ENCODE measurements at places on chromosomes 12 and 14. TPM values are rescaled to one million over a fixed set of nuclear protein-coding genes. Genes with fewer than 3 reads are reported as not detected.

DNA sequence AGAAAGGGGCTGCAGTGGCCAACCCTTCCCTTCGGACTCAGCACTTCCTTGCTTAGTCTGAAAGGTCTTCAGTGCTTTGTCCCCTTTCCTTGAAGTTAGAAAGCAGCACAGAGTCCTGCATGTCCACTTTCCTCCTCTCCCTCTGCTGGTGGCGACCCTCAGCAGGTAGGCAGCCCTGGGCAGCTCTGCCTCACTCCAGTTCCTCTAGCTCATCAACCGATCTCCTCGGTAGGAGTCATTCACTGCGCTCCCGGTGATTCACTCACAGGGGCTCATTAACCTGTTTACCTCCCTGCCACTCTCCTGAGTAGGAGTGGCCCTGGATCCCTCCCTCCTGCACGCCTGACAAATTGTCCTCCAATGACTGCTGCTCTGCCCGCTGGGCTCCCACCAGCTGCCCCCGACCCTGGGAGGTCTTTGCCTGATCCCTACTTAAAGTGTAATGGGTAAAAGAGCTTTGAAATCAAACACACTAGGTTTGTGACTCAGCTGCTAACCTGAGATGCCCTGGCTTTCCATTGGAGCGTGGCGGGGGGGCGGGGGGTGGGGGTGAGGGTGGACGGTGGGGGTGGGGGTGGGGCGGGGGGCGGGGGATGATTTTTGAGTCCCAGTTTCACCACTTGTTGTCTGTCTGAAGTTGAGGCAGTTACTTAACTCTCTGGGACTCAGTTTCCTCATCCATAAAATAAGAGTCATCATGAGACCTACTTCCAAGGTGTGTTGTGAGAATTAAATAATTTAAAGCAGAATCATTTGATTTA, 4.2 kb downstream of the SCNN1A start:
- no peak for DNase-seq

DNA sequence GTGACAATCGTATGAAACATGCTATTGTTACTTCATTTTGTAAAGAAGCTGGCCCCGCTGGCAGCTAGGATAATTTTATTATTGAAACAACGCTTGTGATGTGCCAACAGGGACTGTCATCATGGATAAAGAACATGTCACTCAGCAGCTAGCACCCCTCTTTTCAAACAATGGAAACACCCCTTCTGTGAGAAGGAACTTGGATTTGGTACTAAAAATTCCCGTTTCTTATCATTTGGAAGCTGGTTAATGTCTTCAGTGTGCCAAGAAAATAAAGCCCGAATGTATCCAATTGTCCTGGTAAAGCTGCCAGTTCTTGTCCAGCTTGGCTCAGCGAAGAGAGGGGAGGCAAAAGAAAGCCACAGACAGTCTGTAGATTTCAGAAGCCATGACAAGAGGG, 186.6 kb downstream of the PHLDA1 start:
- DNase-seq = no peak

DNA sequence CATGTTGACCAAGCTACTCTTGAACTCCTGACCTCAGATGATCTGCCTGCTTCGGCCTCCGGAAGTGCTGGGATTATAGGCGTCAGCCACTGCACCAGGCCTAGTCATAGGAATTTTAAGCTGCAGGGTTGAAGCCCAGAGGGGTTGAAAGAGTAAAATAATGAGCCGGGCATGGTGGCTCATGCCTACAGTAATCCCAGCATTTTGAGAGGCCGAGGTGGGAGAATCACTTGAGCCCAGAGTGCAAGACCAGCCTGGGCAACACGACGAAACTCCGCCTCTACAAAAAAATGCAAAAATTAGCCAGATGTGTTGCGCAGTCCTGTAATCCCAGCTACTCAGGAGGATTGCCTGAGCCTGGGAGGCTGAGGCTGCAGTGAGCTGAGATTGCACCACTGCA, 69.6 kb downstream of the GALNT8 start:
- DNase-seq = no peak

GRCh38 chr12:125159702-125160101, 94.5 kb downstream of the AACS start:
- no peak for DNase-seq

DNA sequence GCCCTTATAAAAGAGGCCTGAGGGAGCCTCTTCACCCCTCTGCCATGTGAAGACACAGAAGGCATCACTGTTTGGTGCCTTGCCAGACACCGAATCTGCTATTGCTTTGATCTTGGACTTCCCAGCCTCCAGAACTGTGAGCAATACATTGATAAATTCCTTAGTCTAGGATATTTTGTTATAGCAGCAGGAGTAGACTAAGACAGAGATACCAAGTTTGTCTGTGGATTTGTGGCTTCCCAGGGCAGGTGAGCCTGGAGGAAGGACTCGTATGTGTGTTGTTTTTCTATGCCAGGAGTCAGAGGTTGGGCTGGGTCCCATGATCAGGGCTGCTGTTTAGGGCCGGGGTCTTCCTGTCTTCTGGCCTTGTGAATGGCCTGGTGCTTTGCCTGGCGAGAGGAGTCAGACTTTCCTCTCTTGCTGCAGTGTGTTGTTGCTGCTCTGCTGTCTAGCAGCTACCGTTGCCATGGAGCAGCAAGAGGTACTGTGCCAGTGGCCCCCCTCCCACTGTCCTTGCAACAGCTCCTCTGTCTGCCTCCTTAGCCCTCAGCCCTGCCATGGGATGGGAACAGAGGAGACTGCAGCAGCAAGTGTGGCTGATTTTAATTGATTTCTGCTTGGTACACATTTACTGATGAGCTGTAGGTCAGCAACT, 111.2 kb downstream of the CHST11 start:
- no peak for DNase-seq

GRCh38 chr14:100407376-100408102, 84.4 kb downstream of the SLC25A47 start:
- DNase-seq = peak; percentile 48

GRCh38 chr12:120252071-120252906, 13.2 kb downstream of the PXN start:
- no peak for DNase-seq

DNA sequence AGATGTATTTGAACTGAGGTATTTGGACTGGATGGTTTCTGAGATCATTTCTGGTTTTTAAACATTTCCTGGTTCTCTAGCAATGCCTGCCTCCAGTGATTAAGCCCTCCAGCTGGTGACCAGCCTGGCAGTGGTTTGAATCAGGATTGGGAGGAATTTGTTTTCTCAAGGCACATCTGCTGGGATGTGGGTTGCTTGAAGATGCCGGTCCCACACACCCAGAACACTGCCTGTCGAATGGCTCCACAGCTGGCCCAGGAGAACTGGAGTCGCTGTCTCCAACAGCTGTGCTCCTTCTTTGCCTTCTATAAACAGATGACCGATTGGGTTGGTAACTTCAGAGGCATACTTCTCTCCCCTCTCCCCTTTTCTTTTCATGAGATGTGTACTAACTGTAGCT, 258.0 kb upstream of the DDHD1 start:
- DNase-seq = no peak

- DNase-seq = no peak
These were observed 276.1 kb upstream of the LMO3 start for GRCh38 chr12:16881986-16882570.

GRCh38 chr12:69095765-69096477, 143.4 kb upstream of the CPSF6 start:
- DNase-seq = no peak

The SSTR1 gene
- not detected for total RNA-seq

DNA sequence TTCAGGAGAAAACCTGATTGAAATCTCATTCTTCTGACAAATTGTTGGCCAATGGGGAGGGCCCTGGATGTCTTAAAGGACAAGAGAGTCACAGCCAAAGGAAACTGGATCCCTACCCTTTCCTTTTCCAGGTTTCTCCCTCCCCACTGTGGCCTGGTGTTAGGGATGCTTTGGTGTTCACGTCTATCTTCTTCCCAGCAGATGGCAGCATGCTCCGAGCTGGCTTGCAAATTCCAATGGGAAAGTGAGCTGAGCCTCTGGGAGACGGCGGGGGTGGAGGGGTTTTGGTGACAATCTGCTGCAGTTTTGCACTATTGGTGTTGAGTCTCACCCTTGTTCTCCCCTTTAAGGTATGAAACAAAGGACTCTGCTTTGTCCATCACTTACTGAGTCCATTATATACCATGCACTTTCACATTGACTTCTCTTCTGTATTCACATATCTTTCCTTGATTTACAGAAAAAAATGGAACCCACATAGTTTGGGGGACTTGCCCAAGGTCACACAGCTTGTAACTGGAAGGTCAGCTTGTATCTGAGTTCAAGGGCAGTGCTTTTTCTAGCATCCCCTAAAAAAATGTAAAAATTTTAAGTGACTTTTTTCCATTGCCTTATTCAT, 39.3 kb downstream of the CCDC177 start:
- DNase-seq = peak; percentile 77

- no peak for DNase-seq
These were observed 234.7 kb downstream of the ANO2 start for GRCh38 chr12:5710260-5710878.

GRCh38 chr12:66290716-66291200, 11.5 kb upstream of the HELB start:
- no peak for DNase-seq

The OR11H12 gene
- not detected for total RNA-seq

- DNase-seq = no peak
These were observed 1311.5 kb downstream of the TMEM121 start for GRCh38 chr14:106837870-106838269.

GRCh38 chr12:11433664-11434063, 38.3 kb upstream of the PRB2 start:
- DNase-seq = no peak

DNA sequence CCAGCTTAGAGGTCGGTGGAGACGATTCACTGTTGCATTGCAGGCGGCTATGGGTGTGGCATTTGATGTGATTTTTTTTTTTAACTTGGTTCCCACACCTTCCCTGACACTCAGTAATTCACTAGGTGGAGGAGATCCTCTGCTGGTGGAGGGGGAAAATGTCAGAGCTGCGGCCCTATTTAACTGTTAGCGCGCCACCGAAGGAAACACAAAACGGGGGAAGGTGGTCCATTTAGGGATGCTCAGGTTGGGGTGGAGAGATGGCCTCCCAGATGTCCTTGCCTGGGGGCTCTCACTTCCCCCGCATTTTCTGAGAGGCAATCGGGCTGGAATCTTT, 4.3 kb upstream of the HOXC12 start:
- peak; percentile 3 for DNase-seq

GRCh38 chr14:100503251-100503650, 84.0 kb downstream of the BEGAIN start:
- no peak for DNase-seq

GRCh38 chr12:130787445-130788410, 51.3 kb downstream of the STX2 start:
- no peak for DNase-seq

DNA sequence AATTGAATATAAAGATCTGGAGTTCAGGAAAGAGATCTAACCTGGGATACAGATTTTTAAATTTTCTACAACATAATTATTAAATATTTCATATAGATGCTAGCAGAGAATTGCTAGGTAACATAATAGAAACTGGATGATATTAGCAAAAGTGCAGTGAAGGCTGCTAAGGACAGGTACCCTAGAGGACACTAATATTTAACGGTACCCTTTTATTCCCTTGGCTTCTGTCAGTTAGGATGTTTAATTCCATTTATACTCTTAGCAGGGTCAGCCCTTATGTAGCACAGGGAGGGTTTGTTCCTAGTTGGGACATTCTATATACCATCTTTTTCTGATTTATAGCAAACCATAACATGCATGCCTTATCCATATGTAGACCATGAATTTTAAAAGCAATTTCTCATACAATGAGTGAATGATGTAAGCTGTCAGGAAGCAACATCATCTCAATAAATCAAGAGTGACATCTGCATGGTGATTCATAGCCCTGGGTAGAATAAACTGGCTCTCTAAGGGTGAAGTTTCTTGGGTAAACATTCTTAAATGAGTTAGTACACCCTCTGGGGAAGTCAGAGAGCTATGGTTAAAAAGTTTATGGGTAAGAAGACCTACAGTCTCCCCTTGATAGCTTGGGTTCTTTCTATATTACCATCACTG, 404.4 kb upstream of the MGAT4C start:
- no peak for DNase-seq

The CCDC177 gene
- total RNA-seq = 0.05 TPM

GRCh38 chr12:27333403-27334009, 870 bp downstream of the BMAL2 start:
- DNase-seq = no peak

DNA sequence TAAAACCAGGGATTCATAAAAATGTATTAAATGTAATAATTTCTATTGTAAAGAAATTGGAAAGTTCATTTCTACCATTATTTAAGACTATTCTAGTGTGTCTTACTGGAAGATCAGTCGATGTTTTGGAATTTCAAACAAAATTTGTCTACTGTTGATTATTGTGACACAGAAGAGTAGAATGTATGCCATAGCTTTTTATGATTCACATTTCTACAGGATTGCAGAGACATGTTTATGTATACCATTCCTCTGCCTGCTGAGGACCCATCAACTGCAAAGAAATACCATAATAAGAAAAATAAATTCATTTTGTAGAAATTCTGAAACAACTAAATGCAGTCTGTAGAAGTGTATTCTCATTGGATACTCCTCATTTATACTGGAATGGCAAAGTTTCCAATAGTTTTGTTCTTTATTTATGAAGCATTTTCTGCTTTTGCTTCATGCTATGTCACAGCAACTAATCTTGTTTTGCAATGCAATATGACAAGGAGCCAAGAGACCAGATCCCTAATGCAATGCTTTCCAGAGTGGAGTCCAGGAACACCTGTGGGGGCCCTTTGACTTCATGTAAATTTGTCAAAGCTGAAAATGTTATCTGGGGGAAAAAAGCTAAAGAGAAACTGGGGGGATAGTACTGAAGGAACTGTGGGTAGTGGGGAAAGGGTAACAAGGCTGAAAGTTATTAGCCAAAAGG, 172.9 kb upstream of the LRIG3 start:
- no peak for DNase-seq

- no peak for DNase-seq
These were observed 17.4 kb upstream of the MAP1LC3B2 start for GRCh38 chr12:116541547-116542344.

The FMNL3 gene
- 17.4 TPM for total RNA-seq

DNA sequence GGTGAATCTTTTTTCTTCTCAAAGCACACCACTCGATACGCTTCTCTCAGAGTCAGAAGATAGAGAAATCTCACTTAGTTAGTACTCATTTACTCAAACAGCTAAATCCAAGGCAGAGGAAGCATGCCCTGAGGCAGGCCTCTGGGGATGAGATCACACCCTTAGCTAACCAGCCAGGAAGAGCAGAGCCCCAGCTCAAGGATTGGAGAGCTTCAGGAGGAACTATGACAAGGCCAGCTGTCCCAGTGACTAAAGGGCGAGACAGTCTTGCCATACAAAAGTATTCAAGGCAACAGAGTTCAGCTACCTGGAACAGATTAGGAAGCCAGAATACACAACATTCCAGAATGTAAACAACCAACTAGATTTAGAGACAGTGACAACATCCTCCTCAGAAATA, 197.7 kb upstream of the CCDC196 start:
- DNase-seq = no peak

DNA sequence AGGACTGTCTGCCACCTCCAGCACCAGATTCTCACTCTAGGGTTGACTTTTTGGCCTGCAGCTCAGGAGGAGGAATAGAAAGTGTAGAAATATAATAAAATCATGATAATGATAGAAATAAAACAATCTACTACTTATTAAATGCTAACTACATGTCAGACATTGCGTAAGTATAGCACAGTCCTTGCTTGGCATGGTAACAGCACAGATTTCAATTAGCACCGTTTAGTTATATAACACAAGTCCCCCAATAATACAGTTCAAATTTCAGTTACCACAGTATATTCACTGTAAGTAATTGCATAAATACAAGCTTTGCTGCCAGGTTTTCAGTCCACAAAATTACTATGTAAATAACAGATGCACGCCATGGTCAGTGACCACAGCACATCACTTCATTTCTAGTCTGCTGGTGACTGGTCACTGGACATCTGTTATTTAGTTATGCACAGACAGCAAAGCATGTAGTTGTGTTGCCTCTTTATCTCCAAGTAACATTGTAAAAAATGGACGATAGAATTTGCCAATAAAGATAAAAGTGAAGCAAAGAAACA, 6.5 kb upstream of the GLT8D2 start:
- DNase-seq = no peak
